Stimulated activated CD8-positive, alpha-beta memory T cell treated with anti-CD3 and anti-CD28 coated beads, Interleukin-15, amount 100 ng/mL, for 24 hours (primary cell): ENCODE measurements at places on chromosomes 3 and 15.

- DNase-seq = no peak
These were observed 128.1 kb downstream of the RPL22L1 start for GRCh38 chr3:170741756-170742529.

DNA sequence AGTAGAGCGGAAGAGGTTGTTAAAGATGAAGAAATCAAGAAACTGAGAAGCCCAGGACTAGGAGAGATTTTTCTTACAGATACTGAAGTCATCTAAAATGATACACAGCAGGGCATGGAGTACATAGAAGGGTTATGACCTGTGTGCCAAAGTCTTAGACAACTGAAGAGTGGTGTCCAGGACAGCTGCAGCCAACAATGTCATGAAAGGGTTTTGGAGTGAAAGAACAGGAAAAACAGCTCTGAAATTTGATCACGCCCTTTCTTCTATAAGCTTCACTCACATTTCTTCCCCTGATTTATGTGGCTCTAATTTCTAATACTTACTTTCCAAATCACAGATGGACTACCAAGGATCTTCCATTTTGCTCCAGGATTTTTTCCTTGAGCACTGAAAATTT is 3.0 kb downstream of the CFAP20DC start:
- DNase-seq = no peak

- no peak for DNase-seq
These were observed 30.3 kb downstream of the IL12A start for GRCh38 chr3:160018959-160019358.

DNA sequence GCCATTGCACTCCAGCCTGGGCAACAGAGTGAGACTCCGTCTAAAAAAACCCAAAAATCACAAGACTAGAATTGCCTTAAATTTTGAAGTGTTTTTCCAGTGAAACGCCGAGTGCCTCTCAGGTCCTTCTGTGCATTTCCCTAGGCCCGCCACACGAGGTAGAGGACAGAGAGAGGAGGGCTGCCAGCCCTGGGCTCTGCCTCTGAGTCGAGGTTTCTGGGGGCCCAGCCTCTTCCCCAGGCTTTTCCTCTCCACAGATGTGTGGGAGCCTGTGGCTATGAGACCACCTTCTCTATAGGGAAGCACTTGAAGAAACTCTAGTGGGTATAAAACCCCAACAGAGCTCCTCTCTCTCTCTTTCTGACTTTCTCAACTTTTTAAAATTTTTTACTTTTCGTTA is 10.9 kb upstream of the EHD4 start:
- no peak for DNase-seq

DNA sequence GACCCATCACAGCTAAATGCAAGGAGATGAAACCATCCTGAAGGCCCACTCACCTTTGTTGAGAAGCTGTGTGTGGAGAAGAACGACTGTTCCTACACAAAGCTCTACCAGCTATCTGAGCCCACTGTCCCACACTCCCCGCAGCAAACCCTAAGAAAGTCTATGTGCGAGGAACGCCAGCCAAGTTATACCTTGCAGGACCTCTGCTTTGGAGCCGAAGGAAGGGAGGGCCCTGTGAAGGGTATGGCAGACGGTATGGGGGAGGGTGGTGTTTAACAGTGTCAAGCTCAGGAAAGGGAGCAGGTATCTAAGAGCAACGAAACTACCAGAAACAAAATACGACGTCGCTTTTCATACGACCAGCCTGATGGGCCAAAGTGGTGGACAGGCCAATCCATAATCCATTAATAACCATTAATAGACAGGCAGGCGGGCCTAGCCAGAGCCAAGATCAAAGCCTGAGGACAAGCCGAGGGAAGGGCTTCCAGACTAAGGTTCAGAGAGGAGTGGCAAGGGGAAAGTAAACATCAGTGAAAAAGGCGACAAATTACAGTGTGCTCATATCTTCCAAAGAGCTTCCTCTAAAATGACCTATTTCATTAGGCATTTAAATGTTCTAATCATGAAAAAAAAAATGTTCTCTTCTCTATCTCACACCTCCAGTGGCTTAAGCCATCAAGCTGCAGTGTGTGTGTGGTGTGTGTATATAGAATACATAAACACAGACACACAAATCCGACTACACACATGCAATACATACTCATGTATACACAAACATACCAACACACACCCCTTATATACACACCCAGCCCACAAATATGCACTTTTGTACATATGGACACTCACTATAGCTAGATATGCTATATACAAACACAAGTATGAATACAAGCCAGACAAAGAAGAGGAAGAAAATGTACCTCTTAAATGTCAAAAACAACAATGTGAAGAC is 43.9 kb downstream of the PTPN23 start:
- no peak for DNase-seq

GRCh38 chr3:111538111-111538510 is 3.9 kb upstream of the CD96 start:
- no peak for DNase-seq

DNA sequence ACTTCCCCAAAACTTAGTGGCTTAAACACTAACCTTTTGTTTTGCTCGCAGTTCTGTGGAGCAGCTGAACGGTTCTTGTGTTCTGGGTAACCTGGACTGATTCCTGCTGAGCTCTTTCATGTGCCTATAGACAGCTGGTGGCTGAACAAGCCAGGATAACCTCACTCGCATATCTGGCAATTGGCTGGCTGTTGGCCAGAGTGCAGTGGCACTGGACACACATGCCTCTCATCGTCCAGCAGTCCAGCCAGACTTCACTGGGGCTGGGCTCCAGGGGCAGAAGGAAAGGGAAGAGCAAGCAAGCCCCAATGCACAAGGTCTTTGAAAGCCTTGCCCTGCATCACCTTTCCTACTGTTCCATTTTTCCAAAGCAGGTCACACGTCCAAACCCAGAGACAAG is 53.6 kb upstream of the GATA2 start:
- DNase-seq = no peak

GRCh38 chr3:144407335-144407734 is 435.7 kb downstream of the DIPK2A start:
- no peak for DNase-seq

DNA sequence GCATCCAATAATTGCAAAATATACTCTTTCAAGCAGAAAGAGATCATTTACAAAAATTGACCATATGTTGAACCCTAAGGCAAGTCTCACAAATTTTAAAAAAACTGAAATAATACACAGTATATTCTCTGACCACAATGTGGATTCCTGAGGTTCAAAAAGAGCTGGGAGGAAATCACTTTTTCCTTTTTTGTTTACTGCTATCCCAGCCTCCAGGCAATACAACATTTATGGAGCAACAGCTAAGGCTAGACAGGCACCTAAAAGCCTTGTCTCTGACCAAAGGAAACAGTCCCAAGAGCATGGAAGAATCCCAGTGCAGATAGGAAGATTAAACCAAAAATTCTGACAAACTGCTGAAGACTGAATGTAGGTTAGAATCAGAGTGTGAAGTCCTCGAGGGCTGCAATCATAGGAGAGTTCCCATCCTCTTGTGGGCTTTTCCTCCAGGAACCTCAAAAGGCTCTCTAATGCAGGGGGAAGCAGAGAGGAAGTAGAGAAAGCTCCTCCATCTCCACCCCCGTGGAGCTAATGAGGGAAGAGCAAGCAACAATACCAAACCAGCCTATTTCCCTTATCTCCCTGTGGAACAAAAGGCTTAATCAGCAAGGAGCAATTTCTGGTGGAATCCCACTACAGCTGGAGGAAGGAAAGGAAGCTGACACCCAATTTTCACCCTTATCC is 57.0 kb downstream of the TMCC1 start:
- no peak for DNase-seq

- DNase-seq = no peak
These were observed 1139.0 kb downstream of the ROBO2 start for GRCh38 chr3:78178740-78179363.

GRCh38 chr3:101340591-101340990 is 20.2 kb upstream of the IMPG2 start:
- no peak for DNase-seq

DNA sequence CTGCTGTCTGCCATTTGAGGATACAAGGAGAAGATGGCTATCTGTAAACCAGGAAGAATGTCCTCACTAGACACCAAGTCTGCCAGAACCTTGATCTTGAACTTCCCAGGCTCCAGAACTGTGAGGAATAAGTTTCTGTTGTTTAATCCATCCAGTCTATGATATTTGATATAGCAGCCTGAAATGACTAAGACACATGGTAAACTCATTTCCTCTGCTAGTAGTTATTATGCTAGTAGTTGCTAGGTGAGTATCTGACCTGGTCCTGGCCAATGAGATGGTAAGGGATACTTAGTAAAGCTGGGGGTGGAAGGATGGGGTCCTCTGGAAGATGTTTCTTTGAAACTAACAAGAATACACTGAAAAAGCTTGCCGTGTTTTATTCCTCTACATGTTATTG is 280.7 kb upstream of the ARHGEF26 start:
- no peak for DNase-seq

GRCh38 chr3:106810300-106810875 is 566.9 kb upstream of the CCDC54 start:
- DNase-seq = no peak

DNA sequence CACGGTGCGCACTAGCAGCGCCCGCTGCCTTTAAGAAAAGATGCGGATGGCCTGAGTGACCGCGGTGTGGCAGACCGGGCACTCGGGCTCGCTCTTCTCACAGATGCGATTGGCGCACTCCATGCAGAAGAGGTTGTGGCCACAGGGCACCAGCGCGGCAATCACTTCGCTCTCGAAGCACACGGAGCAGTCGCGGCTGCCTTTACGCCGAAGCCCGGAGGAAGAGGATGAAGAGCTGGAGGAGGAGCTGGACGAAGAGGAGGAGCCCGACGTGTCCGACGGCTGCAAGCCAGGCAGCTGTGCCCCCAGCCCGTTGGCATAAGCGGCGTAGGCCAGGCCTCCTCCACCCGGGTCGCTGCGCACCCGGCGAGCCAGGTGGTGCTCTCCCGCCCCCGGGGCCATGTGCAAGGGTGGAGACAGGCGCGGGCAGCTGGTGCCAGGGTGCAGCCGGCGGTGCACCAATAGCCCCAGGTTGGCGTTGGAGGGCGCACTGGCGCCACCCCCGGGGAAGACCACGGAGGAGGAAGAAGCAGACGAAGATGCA is 2.6 kb downstream of the MEX3B start:
- no peak for DNase-seq

DNA sequence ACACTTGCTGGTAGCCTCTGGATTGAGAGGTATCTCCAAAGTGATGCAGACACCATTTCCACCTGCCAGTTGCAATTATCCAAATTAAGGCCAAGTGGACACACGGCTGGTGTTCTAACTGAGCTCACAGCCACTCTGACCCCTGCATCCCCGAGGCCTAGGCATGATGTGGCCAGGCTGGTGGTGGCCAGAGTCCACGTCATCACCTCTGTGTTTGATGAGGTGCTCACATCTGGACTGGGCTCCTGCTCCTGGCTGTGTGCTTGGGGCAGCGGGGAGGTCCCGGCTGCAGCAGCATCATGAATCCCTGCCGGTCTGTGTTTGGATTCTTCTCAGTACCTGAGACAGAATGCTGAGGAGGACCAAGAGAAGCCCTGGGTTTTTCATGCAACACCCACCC is 4.9 kb downstream of the OXTR start:
- DNase-seq = no peak

DNA sequence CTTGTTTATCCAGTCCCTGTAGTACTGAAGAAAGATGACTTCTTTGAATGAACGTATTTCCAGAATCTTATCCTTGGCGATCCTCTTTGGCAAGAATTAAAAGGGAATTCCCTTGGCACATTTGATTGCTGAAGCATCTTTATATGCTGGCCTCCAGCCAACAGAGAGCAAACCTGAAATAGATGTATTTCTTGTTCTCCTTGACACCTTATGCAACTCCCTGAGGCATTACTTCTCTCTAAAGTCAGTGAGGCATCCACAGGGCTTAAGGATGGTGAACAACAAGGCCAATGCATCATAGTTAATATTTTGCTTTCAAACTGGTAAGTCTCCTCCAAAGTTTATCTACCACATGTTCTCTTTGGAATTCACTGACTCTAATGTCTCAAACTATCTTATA is 450.9 kb upstream of the THRB start:
- no peak for DNase-seq

- DNase-seq = no peak
These were observed 1099.3 kb upstream of the EPHA6 start for GRCh38 chr3:95715128-95715527.

DNA sequence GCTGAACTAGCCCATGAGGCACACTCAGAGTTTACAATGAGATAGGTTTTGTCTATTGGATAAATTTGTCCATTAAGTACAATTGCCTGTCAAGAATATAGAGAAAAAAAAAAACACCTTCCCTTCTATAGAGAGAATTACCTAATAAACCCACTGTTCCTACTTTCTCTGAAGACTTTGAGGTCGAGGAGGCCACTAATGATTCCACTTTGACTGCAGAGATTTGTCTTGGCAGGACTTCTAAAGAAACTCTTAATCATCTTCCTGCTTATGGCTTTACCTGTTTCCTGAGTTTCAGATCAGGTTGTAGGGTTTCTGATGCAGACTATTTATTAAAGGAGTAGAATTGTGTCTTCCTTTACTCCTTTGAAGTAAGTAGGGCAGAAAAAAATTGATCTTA is 342.4 kb upstream of the KCNMB2 start:
- no peak for DNase-seq

DNA sequence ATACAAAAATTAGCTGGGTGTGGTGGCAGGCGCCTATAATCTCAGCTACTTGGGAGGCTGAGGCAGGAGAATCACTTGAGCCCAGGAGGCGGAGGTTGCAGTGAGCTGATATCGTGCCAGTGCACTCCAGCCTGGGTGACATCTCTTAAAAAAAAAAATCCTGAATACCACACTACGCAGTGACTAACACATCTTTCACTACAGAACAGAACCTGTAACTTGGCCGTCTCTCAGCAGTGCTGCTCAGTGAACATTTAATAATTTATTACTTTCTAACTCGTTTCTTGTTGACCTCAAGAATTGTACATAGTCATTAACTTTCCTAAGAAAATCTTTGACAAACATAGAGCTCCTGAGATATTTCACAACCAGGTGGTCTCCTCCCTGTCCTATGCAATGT is 3.8 kb downstream of the GREM1 start:
- no peak for DNase-seq

- DNase-seq = no peak
These were observed 571 bp downstream of the FES start for GRCh38 chr15:90884719-90885431.

DNA sequence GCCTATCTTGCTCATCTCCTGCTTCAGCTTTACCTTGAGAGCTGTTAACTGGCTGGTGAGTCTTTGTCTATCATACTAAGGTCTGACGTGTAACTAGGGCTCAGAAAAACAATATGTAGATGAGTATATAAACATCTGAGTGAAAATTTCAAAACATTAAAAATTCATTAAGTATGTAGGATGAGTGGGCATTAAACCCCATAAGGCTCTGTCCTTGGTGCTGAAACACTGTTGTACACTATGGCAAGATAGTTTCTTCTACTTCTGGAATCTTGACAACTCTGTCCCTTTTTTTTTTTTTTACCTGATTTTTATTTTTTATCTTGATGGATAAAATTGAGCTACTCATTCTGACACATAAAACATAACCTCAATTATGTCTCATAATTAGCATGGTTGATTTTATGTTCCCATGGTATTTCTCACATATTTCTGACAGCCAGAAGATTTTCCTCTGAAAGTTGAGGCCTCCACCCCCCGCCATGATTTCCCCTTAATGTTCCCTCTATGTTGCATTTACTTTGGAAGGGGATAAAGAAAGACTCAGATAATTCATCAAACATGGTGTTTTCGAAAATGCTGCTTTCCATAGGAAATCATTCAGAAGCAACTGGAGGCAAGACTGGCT is 54.3 kb downstream of the DGKG start:
- DNase-seq = no peak

- no peak for DNase-seq
These were observed 612.2 kb upstream of the GOLIM4 start for GRCh38 chr3:168707900-168708299.

GRCh38 chr3:159837725-159838124 is 150.9 kb upstream of the IL12A start:
- DNase-seq = no peak

- no peak for DNase-seq
These were observed 164.0 kb downstream of the IL20RB start for GRCh38 chr3:137121704-137122314.
